Suprapubic skin (tissue), 4 donors: ENCODE measurements at places on chromosomes 2 and 18. TPM values are rescaled to one million over a fixed set of nuclear protein-coding genes. Genes with fewer than 3 reads are reported as not detected.

DNA sequence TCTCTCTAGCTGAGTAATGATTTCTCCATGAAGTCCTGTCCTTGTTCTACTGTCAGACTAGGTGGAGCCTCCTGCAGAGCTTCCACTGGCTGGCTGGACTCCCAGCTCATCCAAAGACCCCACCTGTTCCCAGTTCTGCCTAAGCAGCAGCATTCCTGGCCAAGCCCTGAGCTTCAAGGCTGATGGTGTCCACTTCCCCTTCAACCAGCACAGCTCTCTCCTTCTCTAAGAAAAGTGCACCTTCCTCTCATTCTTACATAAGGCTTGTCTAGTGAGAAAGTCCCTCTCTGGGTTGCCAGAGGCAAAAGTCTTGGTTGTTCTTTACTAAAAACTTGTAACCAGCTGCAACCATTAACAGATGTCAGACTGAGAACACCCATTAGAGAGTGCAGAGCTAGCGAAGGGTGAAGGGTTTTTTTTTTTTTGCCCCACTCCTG is 58.9 kb downstream of the CXCR4 start:
- DNase-seq = no peak

DNA sequence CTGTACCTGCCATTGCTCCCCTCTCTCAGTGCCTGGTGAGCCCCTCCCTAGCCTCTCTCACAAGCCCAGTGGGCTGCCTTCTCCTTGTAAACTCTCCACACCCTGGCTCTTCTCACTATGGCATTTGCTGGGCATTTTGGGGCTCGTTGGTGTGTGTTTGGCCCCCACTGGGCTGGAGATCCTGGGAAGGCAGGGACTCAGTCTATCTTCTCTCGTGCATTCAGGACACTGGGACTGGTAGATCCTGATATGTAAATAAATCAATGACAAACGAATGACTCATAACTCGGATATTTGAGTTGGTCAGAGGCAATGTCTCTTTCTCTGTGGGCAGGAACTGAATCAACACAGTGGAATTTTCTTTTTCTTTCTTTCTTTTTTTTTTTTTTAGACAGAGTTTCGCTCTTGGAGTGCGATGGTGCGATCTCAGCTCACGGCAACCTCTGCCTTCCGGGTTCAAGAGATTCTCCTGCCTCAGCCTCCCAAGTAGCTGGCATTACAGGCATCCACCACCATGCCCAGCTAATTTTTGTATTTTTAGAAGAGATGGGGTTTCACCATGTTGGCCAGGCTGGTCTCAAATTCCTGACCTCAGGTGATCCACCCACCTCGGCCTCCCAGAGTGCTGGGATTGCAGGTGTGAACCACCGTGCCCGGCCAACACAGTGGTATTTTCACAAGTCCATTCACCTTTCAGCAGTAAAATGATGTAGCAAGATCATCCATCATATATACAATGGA is 144.6 kb upstream of the SPRED2 start:
- DNase-seq = peak; percentile 32

DNA sequence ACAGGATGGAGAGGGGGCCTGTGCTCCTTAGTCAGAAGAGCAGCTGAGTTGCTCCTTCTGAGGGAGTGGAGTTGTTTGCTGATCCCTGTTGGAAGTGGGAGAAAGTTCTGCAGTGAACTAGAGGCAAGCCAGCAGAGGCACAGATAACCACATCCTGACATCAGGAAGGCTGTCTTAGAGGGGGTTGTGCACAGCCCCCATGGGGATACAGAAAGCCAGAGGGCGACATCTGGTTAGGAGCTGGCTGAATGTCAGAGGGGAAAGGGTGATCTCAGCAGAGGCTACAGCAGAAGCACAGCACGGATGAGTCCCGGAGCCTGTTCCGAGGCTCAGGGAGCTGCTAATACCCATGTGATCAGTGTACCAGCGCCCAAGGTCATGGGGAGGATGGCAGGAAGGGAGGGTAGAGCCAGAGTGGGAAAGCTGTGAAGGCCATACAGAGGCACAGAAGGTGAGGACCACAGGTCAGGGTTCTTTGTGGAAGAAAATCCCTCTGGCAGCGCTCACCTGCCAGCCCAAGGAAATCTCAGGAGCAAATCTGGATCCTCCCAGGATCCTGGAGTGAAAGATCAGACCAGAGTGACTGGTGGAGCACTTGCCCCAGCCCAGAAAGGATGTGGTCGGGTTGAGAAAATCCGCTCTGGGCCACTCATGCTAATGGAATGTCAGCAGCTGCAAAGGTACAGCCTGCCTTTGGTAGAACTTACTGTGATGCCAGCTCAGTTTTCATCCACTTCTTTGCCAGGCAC is 111.8 kb downstream of the STPG4 start:
- no peak for DNase-seq

- DNase-seq = no peak
Measured at GRCh38 chr2:11839916-11840315, 93.5 kb downstream of the LPIN1 start.

GRCh38 chr2:226030788-226031646 is 631.5 kb downstream of the NYAP2 start:
- DNase-seq = peak; percentile 66

GRCh38 chr2:48269117-48269822 is 260.7 kb upstream of the STON1 start:
- DNase-seq = no peak

DNA sequence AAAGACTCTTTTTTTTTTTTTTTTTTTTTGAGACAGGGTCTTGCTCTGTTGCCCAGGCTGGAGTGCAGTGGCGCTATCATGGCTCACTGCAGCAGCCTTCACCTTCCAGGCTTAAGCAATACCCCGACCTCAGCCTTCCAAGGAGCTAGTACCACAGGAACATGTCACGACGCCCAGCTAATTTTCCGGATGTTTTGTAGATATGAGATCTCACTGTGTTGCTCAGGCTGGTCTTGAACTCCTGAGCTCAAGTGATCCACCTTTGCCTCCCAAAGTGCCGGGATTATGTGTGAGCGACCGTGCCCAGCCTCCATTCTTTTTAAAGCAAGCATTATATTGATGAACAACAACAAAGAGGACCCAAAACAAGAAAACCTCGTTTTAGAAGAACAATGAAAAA is 307.1 kb upstream of the ID2 start:
- DNase-seq = no peak

Gene AMER3
- total RNA-seq = not detected

Gene RPE
- total RNA-seq = 53.0 TPM

Gene TUBB8B
- total RNA-seq = not detected

Gene PLEKHM3
- 14.9 TPM for total RNA-seq
